ENCODE measurements at places on chromosomes 13 and 19.

GRCh38 chr13:28299916-28300315, 161.6 kb downstream of the PAN3 start:
- DNase-seq: no peak

- DNase-seq: peak; percentile 60
These were observed 38.6 kb upstream of the FBXL3 start for GRCh38 chr13:77065461-77066147.

DNA sequence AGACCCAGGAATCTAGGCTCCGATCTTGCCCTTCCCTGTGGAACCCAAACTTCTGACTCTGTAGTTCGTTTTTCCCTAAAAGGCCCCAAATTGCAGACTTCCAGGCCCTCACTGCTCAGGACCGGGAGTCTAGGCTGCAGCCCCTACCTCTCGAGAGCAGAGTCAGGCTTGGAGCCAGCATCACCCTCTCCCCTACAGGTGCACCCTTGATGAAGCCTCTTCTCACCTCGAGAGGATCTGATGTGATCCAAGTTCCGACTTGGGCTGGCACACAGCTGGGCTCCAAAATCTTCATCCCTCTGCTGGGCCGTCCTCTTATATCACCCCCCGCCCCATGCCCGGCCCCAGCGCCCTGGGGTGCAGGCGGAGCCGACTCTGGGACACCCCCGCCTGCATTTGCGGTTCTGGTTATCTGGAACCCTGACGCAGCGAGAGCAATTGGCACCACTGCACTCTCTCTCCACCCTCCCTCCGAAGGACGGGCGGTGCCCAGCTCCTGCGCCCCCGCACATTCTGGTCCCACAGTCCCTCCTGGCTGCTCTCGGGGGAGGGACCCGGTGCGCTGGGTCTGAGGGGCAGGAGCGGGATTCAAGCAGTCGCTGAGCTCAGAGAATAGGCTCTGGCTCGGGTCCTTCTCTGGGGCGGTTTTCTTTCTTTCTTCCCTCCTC, at the start of gene KLK7:
Gene KLK7, minus strand, starts transcription at position 293 of the 668 bp plus-strand sequence. CDS start 1,518 bp downstream, outside the sequence.
- no peak for DNase-seq

DNA sequence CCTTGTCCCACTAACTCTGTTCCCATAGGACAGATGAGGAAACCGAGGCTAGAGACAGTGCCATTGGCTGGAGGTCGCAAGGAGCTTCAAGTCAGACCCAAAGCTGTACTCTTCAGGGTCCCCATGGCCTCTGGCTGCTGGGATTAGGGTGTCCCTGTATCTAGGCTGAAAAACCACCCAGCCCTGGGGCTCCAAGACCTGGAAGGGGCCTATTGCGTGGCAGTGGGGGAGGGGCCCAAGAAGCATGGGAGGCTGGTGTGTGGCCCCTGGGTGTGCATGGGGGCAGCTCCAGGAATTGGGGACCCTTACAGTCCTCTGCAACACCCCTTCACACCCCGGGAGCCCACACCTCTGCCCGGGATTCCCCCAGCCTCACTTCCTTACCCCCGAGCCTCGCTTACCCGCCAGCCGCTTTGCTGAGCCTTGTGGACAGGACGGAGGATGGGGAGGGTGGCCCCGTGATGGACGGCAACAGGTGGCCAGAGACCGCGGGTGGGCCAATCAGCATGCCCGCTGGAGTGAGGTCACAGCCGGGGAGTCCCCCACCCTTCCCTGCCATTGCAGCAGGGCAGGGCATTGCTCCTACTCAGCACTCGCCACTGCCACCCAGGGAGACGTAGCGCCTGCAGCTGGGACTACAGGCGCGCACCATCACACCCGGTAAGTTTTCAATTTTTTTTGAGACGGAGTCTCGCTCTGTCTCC, at the start of gene JSRP1:
Gene JSRP1, minus strand, starts transcription at position 436 of the 704 bp plus-strand sequence. CDS start 1,103 bp downstream, outside the sequence.
- no peak for DNase-seq

GRCh38 chr13:28534210-28534609, 39.3 kb upstream of the FLT1 start:
- DNase-seq: no peak
